Left lung (tissue), 14 donors: ENCODE measurements at places on chromosomes 12 and 14. TPM values are rescaled to one million over a fixed set of nuclear protein-coding genes. Genes with fewer than 3 reads are reported as not detected.

DNAJC22 gene
- 0.21 TPM for total RNA-seq

LUM gene
- total RNA-seq = 605 TPM

KRT82 gene
- total RNA-seq = not detected

FOXA1 gene
- total RNA-seq = 33.6 TPM

PDE3A gene
- 9.2 TPM for total RNA-seq

AMDHD1 gene
- 2.4 TPM for total RNA-seq

ANO2 gene
- 10.5 TPM for total RNA-seq

NEMP1 gene
- total RNA-seq = 17.9 TPM

SCN8A gene
- total RNA-seq = 0.26 TPM

EPS8 gene
- total RNA-seq = 58.2 TPM

SDR39U1 gene
- 32.7 TPM for total RNA-seq

PPP1R36 gene
- 2.1 TPM for total RNA-seq

NANOG gene
- total RNA-seq = 0.06 TPM

BHLHE41 gene
- total RNA-seq = 17.0 TPM

- no peak for DNase-seq
- no peak overlapping the region for H3K27ac ChIP-seq
- no peaks in the 10 kb centered on the region for H3K27me3 ChIP-seq
- no peaks in the 10 kb centered on the region for H3K36me3 ChIP-seq
- H3K4me3 ChIP-seq = no peak overlapping the region
- H3K4me1 ChIP-seq = no peaks in the 10 kb centered on the region
Measured at GRCh38 chr12:54749191-54749818, 101.1 kb upstream of the DCD start.

- no peaks in the 10 kb centered on the region for H3K36me3 ChIP-seq
- H3K4me3 ChIP-seq = no peak overlapping the region
- no peak overlapping the region for H3K27ac ChIP-seq
- no peaks in the 10 kb centered on the region for H3K27me3 ChIP-seq
- no peak for DNase-seq
- no peaks in the 10 kb centered on the region for H3K4me1 ChIP-seq
Measured at GRCh38 chr12:31626270-31626995, 33.1 kb upstream of the ETFBKMT start.

- no peak for DNase-seq
- H3K4me3 ChIP-seq = no peak overlapping the region
Measured at GRCh38 chr12:25587346-25587745, 34.3 kb upstream of the LMNTD1 start.

DNA sequence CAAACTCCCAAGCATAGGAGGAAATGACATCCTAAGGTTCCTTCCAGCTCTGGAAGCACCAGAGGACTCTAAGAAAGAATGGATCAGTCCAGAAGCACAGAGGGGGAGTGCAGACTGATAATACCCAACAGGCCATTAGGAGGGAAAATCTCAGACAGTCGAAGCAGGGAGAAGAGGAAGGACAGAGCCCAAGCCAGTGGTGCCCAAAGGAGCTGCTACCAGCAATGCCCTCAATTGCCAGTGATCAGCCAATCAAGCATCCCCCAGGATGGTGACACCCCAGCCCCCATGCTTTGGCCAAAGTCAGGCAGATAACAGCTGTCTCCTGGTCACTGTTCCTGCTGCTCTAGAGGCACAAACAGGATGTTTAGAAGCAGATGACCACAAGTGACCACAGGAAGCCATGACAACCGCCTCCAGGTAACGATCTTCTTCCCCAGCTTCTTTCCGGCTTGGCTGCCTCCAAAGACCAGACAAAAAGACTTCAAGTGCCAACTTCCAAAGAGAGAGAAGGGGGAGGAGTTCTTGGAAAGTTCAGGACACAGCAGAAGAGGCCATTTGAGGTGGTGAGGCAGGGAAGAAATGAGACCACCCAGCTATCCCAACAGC lies 16.2 kb downstream of the PXN start:
- no peaks in the 10 kb centered on the region for H3K36me3 ChIP-seq
- no peaks in the 10 kb centered on the region for H3K27me3 ChIP-seq
- H3K4me1 ChIP-seq = peaks cover 25% of the 10 kb centered on the region
- H3K4me3 ChIP-seq = no peak overlapping the region
- peak overlapping the region; percentile 70 for H3K27ac ChIP-seq
- DNase-seq = no peak

DNA sequence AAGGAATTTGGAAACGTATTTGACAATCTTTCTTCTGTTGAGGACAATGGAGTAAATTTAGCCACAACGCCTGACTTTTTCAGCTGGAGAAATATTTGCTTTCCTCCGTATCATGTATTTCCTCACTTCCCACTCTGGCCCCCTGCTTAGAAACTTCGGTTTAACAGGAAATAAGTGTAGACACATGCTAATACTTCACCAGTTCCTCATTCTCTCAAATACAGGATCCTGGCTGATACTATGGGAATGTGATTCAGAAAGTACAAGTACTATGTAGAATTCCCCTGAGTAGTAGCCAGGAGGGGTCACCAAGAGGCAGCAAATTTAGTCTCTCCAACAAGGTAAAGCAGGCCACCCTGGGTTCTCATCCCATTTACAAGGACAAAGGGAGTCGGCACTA lies 58.0 kb downstream of the FAR2 start:
- no peaks in the 10 kb centered on the region for H3K27me3 ChIP-seq
- no peaks in the 10 kb centered on the region for H3K36me3 ChIP-seq
- H3K4me1 ChIP-seq = no peaks in the 10 kb centered on the region
- no peak for DNase-seq
- no peak overlapping the region for H3K4me3 ChIP-seq
- peak overlapping the region; percentile 83 for H3K27ac ChIP-seq

DNA sequence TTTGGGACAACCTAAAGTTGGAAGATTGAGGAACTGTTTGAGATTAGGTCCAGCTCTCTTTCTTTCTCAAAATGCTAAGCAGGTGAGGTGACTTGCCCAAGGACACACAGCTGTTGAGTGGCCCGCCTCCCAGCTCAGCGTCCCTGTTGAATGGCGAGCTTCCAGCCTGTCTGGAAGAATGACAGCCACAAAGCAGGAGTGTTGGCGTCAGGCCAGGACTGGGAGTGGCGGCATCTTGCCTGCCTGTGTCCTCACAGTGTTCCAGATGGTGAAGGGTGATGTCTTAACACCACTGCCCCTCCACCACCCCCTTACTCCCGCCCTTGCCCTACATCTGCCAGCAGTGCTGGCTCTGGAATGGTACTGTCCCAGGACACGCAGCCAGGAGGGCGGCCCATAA lies 4.4 kb upstream of the CEBPE start:
- DNase-seq = peak; percentile 57
- H3K27ac ChIP-seq = no peak overlapping the region
- peaks cover 35% of the 10 kb centered on the region for H3K4me1 ChIP-seq
- no peaks in the 10 kb centered on the region for H3K27me3 ChIP-seq
- peaks cover 15% of the 10 kb centered on the region for H3K36me3 ChIP-seq

- peaks cover 11% of the 10 kb centered on the region for H3K4me1 ChIP-seq
- peak overlapping the region; percentile 73 for H3K4me3 ChIP-seq
- H3K27me3 ChIP-seq = no peaks in the 10 kb centered on the region
Measured at GRCh38 chr12:132711080-132711843, 620 bp downstream of the PGAM5 start.

GRCh38 chr14:32608857-32609256 lies 279.8 kb downstream of the AKAP6 start:
- no peaks in the 10 kb centered on the region for H3K4me1 ChIP-seq
- H3K27ac ChIP-seq = no peak overlapping the region
- no peak overlapping the region for H3K4me3 ChIP-seq
- no peaks in the 10 kb centered on the region for H3K36me3 ChIP-seq
- H3K27me3 ChIP-seq = no peaks in the 10 kb centered on the region
- DNase-seq = no peak

- H3K4me3 ChIP-seq = no peak overlapping the region
- no peaks in the 10 kb centered on the region for H3K36me3 ChIP-seq
- DNase-seq = no peak
- peaks cover 15% of the 10 kb centered on the region for H3K4me1 ChIP-seq
Measured at GRCh38 chr12:94875525-94875924, 128.0 kb downstream of the NDUFA12 start.

- H3K27ac ChIP-seq = peak overlapping the region; percentile 98
- H3K4me3 ChIP-seq = peak overlapping the region; percentile 77
- DNase-seq = no peak
- H3K27me3 ChIP-seq = no peaks in the 10 kb centered on the region
Measured at GRCh38 chr12:53502331-53502730, 1.2 kb downstream of the TARBP2 start.

DNA sequence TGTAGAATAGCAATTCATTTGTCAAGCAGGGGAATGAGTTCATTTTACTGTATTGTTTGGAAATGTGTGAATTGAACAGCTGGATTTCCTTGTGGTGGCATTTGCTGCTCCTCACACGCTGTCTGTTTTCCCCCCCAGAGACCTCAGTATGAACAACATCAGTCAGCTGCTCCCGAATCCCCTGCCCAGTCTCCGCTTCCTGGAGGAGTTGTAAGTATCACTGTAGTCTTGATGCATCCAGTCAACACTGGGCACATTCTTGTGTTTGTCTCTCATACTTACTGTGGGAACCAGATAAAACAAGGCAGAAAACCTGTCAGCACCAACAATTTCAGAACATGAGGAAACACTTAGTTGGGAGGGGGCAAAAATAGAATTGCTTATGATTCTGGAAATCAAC lies 64.9 kb downstream of the LGR5 start:
- no peak overlapping the region for H3K4me3 ChIP-seq
- DNase-seq = no peak
- no peak overlapping the region for H3K27ac ChIP-seq
- no peaks in the 10 kb centered on the region for H3K4me1 ChIP-seq
- no peaks in the 10 kb centered on the region for H3K27me3 ChIP-seq

DNA sequence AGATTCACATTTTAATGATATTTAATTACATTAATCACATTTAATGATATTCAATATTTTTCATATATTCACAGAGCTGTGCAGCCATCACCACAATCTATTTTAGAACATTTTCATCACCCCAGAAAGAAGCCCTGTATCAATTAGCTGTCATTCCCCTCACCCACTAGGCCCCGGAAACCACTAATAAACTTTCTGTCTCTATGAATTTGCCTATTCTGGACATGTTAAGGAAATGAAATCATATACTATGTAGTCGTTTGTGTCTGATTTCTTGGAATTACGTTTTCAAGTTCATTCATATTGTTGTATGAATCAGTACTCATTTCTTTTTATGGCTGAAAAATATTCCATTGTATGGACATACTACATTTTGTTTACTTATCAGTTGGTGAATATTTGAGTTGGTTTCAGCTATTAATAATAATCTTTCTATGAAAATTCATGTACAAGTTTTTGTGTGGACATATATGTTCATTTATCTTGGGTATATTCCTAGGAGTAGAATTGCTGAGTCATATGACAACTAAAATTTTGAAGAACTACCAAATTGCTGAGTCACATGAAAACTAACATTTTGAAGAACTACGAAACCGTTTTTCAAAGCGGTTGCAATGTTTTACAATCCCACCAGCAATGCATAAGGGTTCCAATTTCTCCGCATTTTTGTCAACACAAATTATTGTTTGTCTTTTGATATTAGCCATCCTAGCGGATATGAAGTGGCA lies 11.7 kb upstream of the OTOGL start:
- no peaks in the 10 kb centered on the region for H3K4me1 ChIP-seq
- DNase-seq = no peak
- no peaks in the 10 kb centered on the region for H3K27me3 ChIP-seq
- no peak overlapping the region for H3K4me3 ChIP-seq
- H3K27ac ChIP-seq = no peak overlapping the region
- no peaks in the 10 kb centered on the region for H3K36me3 ChIP-seq

DNA sequence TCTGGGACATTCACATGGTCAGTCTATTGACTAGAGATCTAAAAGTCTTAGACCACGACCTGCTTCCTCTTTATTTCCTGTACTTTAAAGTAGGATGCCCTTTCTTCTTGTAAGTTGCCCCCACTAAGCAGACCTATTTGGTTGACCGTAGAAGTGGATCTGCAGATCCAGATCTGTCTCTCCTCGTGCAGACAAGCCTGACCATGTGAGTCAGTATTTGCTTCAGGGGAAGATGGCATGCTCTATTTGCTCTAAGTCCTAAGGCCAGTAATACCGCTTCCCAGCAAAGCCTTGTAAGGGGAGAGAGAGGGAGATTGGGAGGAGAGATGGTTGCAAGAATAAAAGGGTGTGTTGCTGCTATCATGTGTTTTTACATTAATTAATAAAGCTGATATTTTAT lies 46.8 kb downstream of the KCNC2 start:
- no peaks in the 10 kb centered on the region for H3K36me3 ChIP-seq
- no peak overlapping the region for H3K27ac ChIP-seq
- H3K4me1 ChIP-seq = no peaks in the 10 kb centered on the region
- H3K27me3 ChIP-seq = no peaks in the 10 kb centered on the region

GRCh38 chr12:96164951-96165811 lies 29.0 kb upstream of the ELK3 start:
- no peaks in the 10 kb centered on the region for H3K36me3 ChIP-seq
- no peak overlapping the region for H3K4me3 ChIP-seq
- peak overlapping the region; percentile 26 for H3K27ac ChIP-seq
- H3K4me1 ChIP-seq = peaks cover 6% of the 10 kb centered on the region

GRCh38 chr12:55852740-55853139 lies 10.0 kb upstream of the MMP19 start:
- no peak for DNase-seq
- peaks cover 18% of the 10 kb centered on the region for H3K4me1 ChIP-seq
- no peak overlapping the region for H3K4me3 ChIP-seq
- no peaks in the 10 kb centered on the region for H3K36me3 ChIP-seq
- no peak overlapping the region for H3K27ac ChIP-seq

- H3K27ac ChIP-seq = no peak overlapping the region
- peaks cover 30% of the 10 kb centered on the region for H3K27me3 ChIP-seq
- H3K4me1 ChIP-seq = peaks cover 12% of the 10 kb centered on the region
- peak overlapping the region; percentile 45 for H3K4me3 ChIP-seq
Measured at GRCh38 chr12:67068761-67069450, 200.3 kb upstream of the CAND1 start.

DNA sequence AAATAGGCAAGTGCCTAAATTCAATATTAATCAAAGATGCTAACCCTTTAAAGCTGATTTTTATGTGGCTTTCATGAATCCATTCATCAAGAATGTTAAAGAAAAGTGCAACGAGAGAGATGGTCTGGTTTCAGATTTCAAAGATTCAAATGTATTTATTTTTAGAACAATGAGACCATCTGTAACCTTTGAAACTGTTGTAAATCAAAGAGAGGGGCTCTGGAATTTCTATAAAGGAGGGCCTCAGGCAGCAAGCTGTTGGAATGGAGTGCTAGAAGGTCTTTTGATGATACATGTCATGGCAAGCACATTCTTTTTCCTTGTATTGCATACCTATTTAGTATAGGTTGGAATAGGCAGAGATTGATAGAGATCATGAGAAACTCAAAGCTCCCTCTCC lies 433.0 kb downstream of the LRIG3 start:
- DNase-seq = no peak
- H3K36me3 ChIP-seq = no peaks in the 10 kb centered on the region
- H3K27ac ChIP-seq = no peak overlapping the region
- H3K4me3 ChIP-seq = no peak overlapping the region
